ENCODE measurements at places on chromosomes 5 and 9. TPM values are rescaled to one million over a fixed set of nuclear protein-coding genes. Genes with fewer than 3 reads are reported as not detected.
A peak's percentile ranks its signal among the peaks of the same experiment; 100 is the strongest.

Gene CDX1
- total RNA-seq, result not detected

Gene ECM2
- not detected for total RNA-seq

Gene UBAC1
- 40.9 TPM for total RNA-seq

Gene RABEPK
- total RNA-seq, result 37.9 TPM

- DNase-seq, result no peak
These were observed 99.0 kb downstream of the OLFM1 start for GRCh38 chr9:135186248-135187164.

DNA sequence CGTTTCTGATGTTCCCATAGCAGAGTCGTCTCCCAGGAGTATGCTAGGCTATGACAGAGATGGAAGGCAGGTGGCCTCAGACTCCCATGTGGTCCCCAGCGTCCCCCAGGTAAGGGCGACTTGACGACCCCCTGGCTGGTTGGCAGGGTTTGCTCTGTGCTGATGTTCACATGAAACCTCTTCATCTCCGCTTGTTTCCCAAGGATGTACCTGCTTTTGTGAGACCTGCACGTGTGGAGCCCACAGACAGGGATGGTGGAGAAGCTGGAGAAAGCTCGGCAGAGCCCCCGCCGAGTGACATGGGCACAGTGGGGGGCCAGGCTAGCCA is 108.3 kb downstream of the WNK2 start:
- no peak for DNase-seq

GRCh38 chr5:5071554-5071953 is 68.6 kb upstream of the ADAMTS16 start:
- no peak for DNase-seq

GRCh38 chr5:95823738-95824609 is 1.4 kb upstream of the GLRX start:
- DNase-seq, result peak; percentile 69

DNA sequence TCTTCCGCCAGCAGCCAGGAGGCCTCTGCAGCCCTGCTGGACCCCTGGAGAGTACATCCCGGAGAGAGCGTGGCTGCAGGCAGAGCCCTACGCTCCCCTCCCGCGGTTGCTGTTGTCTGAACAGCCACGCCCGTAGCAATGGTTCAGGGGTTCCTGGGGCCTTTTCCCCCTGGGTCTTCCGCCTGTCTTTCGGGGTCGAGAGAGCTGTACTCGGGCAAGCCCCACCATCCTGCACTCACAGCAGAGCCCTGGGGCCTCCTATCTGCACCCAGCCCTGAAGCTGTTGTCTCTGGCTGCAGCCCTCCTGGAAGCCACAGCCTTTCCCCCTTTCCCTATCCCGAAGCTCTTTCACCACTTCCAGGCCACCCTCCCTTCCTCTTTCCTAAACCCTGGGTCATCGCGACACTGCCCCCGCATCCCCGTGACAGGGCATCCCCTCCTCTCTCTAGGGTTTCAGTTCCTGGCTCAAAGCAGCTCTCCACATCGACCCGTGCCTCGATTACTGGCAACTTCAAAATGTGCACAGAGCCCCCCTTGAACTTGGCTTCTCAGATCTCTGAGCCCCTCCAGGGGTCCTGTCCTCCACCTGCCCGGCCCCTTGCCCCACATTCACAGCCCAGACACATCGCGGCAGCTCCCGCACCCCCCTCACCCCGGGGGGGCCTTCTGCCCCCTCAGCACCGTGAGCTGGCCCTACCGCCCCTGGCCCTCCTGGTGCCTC is 43.9 kb upstream of the CEP72 start:
- DNase-seq, result no peak

DNA sequence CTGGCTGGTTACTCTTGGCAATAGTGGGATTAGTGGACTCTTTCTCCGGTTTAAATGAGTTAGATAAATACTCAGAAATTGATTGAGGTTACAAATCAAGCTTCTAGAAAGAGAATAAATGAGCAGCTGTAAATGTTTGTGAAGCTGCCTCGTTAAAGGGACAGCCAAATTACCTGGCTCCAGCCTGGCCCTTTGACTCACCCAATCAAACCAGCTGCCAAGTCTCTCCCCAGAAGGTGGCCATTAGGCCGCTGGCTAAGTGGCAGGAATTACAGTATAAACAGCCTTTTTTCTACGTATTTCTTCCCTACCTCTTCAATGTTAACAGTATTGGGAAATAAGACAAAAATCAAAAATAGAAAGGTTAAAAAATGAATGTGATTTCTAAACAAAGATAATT is 46.0 kb upstream of the SRFBP1 start:
- no peak for DNase-seq

- no peak for DNase-seq
These were observed 3.3 kb downstream of the MAT2B start for GRCh38 chr5:163508753-163509152.

GRCh38 chr5:39160576-39161213 is 58.7 kb downstream of the FYB1 start:
- DNase-seq, result no peak

- DNase-seq, result no peak
These were observed 4.8 kb downstream of the DNAH5 start for GRCh38 chr5:13939638-13940037.

GRCh38 chr5:61120534-61120933 is 41.7 kb downstream of the SMIM15 start:
- DNase-seq, result no peak

DNA sequence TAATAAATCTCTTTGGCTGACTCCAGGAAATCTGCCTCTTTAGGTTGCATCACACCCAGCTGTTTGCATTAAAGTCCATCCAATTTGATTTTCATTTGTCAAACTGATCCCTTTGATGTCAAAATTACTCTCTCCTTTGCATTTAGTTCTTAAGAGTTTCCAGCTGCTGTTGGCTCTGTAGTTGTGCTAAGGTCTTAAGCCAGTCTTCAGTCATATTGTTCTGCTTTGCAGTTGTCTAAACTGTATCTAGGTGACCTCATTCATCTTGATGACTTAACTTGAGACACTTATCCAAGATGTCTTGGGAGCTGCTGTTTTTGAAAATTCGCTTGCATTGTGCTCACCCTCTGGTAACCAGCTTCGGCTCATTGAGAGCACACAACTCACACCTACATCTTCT is 386.9 kb upstream of the TLE4 start:
- no peak for DNase-seq
